Stimulated activated CD8-positive, alpha-beta memory T cell treated with anti-CD3 and anti-CD28 coated beads, Interleukin-4, amount 100 ng/mL, for 24 hours (primary cell): ENCODE measurements at places on chromosomes 2 and 18.
A peak's percentile ranks its signal among the peaks of the same experiment; 100 is the strongest.

GRCh38 chr2:177235855-177236437 is 23.4 kb downstream of the HNRNPA3 start:
- DNase-seq, result no peak

- DNase-seq, result no peak
Measured at GRCh38 chr2:40458271-40458794, 6.4 kb upstream of the SLC8A1 start.

GRCh38 chr2:122031544-122032263 is 276.3 kb downstream of the TSN start:
- DNase-seq, result no peak

DNA sequence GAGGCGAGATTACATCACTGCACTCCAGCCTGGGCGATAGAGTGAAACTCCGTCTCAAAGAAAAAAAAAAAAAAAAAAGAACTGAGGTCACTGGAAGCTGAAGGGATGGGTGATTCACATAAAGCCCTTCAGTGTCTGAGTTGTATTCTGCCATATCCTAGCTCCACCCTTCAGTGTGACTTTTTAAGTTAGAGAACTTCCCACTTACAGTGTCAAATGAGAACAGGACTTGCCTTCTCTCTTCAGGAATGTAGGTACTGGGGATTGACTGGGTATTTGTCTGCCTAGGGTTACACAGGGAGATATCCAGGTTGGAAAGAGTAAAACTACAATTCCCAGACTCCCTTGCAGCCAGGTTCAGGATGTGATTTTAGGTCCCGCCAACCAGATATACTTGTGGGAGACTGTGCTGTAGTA is 37.9 kb downstream of the EHD3 start:
- no peak for DNase-seq

- DNase-seq, result no peak
Measured at GRCh38 chr2:188751816-188752215, 222.4 kb upstream of the COL3A1 start.

DNA sequence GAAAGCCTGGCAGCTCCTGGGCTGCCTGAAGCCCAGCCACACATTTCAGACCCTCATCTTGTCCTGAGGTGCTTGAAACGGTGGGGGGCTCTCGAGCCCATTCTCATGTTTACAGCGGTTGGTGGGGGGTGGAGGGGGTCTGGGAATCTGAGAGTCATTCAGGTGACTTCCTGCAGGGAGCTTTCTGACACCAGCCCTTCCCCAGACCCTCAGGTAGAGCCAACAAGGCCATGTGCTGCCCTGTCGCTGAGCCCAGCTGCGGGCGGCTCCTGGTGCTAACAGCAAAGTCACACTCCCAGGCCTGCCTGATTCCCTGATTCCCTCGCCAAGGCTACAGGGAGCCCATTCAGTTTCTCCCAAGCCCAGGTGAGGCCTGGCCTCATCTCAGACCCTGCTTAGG is 324.9 kb upstream of the MEX3C start:
- DNase-seq, result no peak

- DNase-seq, result no peak
Measured at GRCh38 chr2:113818382-113818951, 62.0 kb upstream of the SLC35F5 start.

GRCh38 chr2:148201075-148202004 is 180.4 kb downstream of the MBD5 start:
- peak; percentile 12 for DNase-seq

DNA sequence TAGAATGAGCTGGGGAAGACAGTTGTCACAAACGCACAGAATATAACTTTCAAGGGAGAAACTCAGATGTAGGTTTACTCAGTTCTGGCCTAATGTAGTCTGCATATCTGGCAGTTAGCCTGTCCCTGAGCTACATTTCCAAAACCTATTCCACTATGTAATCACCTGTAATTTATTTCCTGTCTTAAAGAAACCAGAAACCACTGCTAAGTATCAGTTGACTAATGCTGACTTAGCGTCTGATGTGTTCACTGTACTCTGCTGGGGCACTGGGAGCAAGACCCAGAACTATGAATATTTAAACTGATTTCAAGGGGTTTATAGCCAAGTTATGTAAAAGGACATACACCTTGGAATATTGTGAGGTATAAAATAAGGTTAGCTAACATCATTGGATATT is 1995.2 kb upstream of the PIK3C3 start:
- DNase-seq, result no peak

DNA sequence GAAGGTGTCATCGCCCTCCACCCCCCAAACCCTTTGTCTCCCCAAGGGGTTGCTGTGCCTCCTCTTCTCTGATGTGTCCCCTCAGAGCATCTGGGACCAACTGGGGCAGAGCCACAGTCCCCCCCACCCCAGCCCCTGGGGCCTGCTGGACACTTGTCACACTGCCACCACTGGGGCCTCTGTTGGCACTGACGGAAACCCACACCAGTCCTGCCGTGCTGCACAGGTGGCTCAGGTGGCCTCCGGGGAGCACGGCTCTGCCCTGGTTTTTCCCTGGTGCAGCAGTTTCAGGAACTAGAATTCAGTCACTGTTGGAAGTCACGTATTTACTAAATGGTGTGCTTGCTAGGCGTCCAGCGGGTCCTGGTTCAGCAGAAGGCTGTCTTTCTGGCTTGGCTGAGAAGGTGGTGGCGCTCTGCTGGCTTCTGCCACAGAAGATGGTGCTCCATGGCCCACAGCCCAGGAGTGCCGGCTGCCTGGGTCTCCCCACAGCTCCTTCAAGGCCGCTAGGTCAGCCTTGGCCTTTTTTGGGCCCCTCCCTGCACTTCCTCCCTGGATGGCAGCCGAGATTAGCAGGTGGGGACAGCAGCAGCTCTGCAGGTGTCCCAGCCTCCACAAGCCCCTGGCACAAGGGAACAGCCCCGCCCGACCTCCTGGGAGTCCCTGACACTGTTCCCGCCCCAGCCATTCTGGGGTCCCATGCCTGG is 18.6 kb upstream of the KLHL30 start:
- no peak for DNase-seq

DNA sequence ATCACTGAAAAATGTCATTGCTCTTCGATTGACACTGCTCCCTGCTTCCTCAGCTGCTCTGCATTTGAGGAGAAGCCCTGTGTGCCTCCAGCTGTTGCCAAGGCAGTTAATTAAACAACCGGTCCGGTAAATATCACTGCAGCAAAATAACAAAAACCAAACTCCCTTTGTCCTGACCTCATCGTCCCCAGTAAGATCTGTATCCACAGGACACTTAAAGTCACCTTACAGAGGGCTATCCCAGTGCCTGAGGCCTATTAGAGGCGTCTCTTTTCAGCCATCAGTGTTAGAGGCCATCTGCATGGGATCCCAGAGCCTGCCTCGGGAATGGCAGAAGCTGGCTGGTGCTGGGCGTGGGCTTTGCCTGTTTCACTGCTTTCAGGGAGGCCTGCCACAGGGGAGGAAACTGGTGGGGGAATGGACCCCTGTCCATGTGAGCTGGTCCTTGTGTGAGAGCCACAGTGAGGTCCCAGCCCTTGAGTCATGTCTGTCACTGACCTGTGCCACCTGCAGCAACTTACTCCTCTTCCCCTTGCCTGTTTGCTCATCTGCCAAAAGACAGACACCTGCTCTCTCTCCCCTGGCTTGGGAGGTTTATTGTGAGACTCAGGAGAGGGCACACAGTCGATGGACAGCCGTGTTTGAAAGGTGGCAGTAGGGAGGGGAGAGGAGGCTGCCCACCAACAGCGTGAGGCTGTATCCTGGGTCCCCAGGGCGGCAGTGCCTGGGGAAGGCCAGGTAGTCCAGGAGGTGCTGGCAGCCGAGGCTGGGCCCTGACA is 117.7 kb upstream of the MCFD2 start:
- no peak for DNase-seq

DNA sequence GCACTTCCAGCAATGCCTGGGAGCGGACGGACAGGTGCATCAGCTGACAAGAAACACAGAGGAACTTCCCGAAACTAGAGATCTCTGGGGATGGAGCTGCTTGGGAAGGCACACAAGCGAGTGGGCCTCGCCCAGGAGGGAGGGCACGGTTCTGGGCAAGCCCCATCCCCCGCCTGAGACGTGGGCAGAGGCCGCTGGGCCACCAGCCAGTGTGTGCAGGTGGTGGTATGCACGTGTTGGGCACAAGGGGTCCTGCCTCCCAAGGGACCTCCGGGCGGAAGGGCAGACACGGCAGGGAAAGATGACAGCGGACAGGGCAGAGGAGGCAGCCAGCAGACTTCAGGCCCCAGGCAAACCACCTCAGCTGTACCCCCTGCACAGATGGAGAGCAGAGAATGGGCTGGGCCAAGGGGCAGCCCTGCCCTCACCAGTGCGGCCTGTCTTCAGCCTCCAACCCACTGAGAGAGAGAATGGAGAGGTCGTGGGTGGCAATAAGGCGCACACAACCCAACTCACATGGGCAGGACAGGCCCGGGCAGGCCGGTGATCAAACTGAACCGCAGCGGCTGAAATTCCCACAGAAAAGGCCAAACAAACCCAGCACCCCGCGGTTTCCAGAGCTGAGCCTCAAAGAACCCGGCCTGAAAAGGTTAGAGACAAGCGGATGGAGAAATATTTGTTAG is 51.2 kb downstream of the HDAC4 start:
- DNase-seq, result no peak

- DNase-seq, result no peak
Measured at GRCh38 chr2:65367524-65367923, 64.9 kb downstream of the SPRED2 start.

- no peak for DNase-seq
Measured at GRCh38 chr2:38666556-38666910, 619 bp downstream of the GALM start.

GRCh38 chr2:120684289-120685065 is 51.2 kb upstream of the GLI2 start:
- DNase-seq, result no peak

- DNase-seq, result no peak
Measured at GRCh38 chr18:5841518-5841917, 53.8 kb downstream of the TMEM200C start.

DNA sequence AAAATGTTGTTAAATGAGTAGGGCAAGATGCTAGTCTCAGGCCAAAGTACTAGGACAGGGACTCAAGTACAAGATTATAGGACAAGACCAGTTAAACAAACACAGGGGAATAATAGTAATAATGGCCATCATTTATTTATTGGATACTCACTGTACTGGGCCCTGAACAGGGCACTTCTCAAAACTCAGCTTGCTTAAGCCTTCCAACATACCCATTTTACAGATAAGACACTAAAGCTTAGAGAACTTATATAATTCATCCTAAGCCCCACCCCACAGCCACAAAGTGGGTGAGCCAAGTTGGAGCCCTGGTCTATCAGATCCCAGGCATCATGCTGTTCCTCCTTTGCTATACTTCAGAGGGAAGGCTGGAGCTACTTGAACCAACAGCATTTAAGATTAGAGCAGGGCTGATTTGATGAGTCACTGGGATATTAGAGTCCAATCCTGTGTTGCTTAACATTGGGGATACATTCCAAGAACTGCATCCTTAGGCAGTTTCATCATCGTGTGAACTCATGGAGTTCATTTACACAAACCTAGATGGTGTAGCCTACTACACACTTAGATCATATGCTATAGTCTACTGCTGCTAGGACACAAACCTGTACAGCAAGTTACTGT is 153.6 kb downstream of the MTCL1 start:
- no peak for DNase-seq

DNA sequence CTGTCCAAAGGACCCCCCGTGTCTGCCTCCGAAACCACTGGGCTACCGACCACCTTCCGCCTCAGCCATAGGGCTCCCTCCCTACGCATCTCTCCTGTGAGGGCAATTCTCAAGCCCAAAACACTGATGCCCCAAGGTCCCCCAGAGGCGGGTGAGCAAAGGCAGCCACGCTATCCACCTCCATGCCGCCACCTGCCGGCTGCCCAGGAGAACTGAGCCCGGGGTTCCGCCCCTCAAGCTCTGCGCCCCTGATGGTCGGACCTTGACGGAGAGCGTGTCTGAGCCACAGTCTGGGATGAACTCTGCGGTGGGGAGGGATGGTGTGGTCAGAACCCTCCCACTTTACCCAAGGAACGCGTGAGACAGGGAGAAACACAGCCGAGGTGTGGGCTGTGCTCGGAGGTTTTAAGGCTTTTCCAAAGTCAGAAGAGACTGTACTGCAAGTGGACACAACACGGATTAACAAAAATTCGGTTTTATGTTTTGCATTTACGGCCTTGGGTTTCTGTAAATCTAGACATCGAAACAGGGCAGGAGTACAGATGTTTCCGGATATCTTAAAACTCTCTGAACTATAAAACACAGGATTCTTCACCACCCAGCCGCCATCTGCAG is 114.1 kb downstream of the ZNF516 start:
- no peak for DNase-seq
